ENCODE measurements at places on chromosomes 4 and X.

DNA sequence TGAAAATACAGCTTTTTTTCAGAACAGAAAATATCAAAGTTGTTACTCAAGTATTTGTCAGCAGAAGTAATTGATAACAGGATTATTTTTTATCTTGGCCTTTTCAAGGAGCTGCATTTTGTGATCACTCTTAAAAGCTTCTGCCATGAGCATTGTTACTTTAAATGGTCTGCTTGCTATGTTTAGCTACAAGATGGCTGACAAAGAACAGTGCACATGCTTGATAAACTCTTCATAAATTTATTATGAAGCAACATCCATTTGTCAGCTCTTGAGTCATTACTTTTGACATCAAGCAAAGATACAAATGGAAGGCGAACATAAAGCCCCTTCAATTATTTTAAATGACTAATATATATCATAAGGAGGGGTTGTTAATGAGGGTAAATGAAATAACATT lies 205.4 kb upstream of the RPS6KA3 start:
- no peak for DNase-seq

- DNase-seq: peak; percentile 70
Observed at GRCh38 chr4:74370912-74371311, 6.0 kb downstream of the EREG start.

GRCh38 chr4:54082168-54082567 lies 17.8 kb upstream of the CHIC2 start:
- DNase-seq: peak; percentile 70

- no peak for DNase-seq
Observed at GRCh38 chrX:72110876-72111708, 20.6 kb downstream of the RTL5 start.

DNA sequence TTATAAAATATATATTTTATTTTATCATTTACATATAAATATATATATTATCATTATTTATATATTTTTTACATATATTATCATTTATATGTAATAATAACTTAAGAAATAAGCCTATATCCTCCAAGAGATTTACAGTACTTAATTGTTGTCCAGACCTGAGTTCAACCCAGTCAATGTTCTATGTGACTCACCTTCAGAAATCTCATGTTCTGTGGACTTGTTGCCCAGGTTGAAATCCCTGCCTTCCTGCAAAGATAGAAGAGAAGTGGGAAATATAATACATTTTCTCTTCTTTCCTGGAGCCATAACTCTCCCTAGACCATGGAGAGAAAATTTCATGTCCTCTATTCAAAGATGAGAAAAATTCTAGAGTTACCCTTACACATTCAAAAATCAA lies 247.3 kb downstream of the PARM1 start:
- DNase-seq: no peak

- DNase-seq: no peak
Observed at GRCh38 chr4:114277690-114278089, 298.2 kb upstream of the ARSJ start.

DNA sequence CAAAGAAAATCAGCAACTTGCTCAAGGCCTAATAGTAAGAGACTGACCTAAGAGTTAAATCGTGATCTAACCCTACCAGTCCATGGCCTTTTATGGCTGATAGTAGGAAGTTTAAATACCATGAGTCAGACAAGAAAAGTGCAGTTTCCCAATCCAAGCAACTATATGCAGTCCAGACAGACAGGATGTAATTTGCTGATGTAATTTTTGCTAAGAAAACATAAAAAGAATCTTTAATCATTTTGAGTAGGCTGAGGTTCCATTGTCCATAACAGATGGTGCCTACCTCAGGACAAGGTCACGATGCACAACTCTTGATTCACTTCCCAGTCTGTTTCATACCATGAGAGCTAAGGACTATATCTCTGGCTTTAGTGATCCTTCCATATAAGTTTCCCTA lies 317.5 kb upstream of the GRIA3 start:
- no peak for DNase-seq

GRCh38 chr4:4729206-4729605 lies 130.3 kb upstream of the MSX1 start:
- no peak for DNase-seq

- DNase-seq: no peak
Observed at GRCh38 chr4:147846318-147847155, 114.6 kb downstream of the ARHGAP10 start.

DNA sequence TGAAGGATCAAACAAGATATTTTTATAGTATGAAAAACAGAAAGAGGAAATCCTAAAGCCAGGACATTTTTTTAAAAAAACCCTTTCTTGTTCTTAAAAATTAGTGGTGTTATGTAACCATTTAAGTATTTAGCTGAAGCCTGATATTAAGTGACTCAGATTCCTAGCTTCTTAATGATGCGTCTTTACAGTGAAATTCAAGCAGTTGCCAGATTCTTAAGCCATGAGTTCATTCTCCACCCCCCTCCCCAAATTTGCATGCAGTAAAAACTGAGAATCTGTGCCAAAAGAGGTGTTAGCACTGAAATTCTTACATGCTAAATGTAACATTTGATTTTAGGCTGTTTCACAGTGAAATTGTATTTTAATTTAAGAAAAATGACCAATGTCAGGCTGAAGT lies 180.8 kb downstream of the RAPGEF2 start:
- no peak for DNase-seq

- DNase-seq: no peak
Observed at GRCh38 chrX:112067601-112068000, 15.0 kb downstream of the TRPC5 start.

GRCh38 chrX:103779141-103779789 lies 2.6 kb downstream of the PLP1 start:
- DNase-seq: no peak

DNA sequence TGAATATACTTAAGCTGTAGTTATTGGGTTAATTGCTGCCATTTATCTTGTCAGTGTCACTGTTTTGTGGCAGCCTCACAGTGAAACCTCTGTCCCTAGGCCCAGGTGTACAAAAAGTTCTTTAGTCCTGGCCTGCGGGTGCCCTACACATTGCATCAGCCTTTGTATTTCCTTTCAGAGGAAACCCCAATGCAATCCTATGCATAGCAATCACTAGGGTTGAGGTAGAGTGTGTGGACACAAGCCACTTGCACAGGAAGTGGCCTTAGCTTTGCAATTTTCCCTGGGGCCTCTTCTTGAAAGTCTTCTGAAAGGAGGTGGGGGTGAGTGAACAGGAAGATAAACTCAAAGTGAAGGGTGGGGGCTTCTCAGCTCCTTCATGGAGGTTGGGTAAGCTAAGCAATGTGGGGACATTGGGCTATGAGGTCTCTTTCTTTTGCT lies 27.8 kb downstream of the VSIG4 start:
- DNase-seq: no peak

GRCh38 chr4:6557856-6558255 lies 17.1 kb upstream of the MAN2B2 start:
- no peak for DNase-seq

DNA sequence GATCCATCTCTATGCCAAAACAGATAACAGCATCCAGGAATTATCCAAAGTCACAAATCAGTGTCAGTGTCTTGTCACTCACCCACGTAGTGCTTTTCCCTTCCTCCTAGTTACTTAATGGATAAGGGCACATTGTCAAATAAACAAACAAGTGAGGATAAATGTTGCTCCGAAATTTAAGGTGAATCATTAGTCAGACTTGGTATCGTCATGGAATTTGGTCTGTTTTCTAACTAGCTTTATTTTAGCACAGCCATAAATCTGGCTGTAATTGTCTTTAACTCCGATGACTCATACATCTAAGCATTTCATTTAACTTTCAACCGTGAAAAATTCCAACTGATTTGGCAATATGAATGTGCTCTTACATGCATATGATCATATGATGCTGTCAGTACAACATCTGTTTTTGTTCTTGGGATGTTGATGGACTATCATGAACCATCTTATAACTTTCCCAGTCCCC lies 83.3 kb downstream of the SNCA start:
- DNase-seq: peak; percentile 55

Measured in HCT116 (cell line).